Aorta (tissue), 5 donors: ENCODE measurements at places on chromosomes 16 and 17. TPM values are rescaled to one million over a fixed set of nuclear protein-coding genes. Genes with fewer than 3 reads are reported as not detected.

RBFOX1 gene
- total RNA-seq: not detected

CD300H gene
- total RNA-seq: not detected

ADAD2 gene
- not detected for total RNA-seq

TNFSF13 gene
- total RNA-seq: 28.6 TPM

HBZ gene
- total RNA-seq: not detected

OR1F1 gene
- total RNA-seq: not detected

NDUFAB1 gene
- 46.1 TPM for total RNA-seq

ITGB3 gene
- total RNA-seq: 210 TPM
